ENCODE measurements at places on chromosomes 7 and 10. TPM values are rescaled to one million over a fixed set of nuclear protein-coding genes. Genes with fewer than 3 reads are reported as not detected.

TRPV5 gene
- 0.15 TPM for polyA plus RNA-seq

HABP2 gene
- 0.19 TPM for polyA plus RNA-seq

CALHM1 gene
- 0.04 TPM for polyA plus RNA-seq

GPRIN2 gene
- polyA plus RNA-seq = 0.24 TPM

PLEKHS1 gene
- polyA plus RNA-seq = 0.05 TPM

CFAP70 gene
- polyA plus RNA-seq = 2.3 TPM

BAZ1B gene
- 45.5 TPM for polyA plus RNA-seq

TMEM270 gene
- polyA plus RNA-seq = not detected

CYP3A4 gene
- 0.22 TPM for polyA plus RNA-seq

CLIP2 gene
- 18.5 TPM for polyA plus RNA-seq

ALOX5 gene
- 1.1 TPM for polyA plus RNA-seq

SLC18A3 gene
- polyA plus RNA-seq = not detected

ADAM8 gene
- polyA plus RNA-seq = 2.4 TPM

UCMA gene
- 0.95 TPM for polyA plus RNA-seq

VDAC2 gene
- polyA plus RNA-seq = 339 TPM

HOXA1 gene
- 0.77 TPM for polyA plus RNA-seq

TAS2R4 gene
- polyA plus RNA-seq = 1.3 TPM

GSAP gene
- polyA plus RNA-seq = 5.6 TPM

CUEDC2 gene
- 48.0 TPM for polyA plus RNA-seq

SFXN2 gene
- polyA plus RNA-seq = 6.3 TPM

ECHS1 gene
- polyA plus RNA-seq = 123 TPM

OIT3 gene
- 7.6 TPM for polyA plus RNA-seq

PRKAG2 gene
- 12.3 TPM for polyA plus RNA-seq

AIFM2 gene
- polyA plus RNA-seq = 2.8 TPM

GNGT1 gene
- not detected for polyA plus RNA-seq

HYCC1 gene
- polyA plus RNA-seq = 20.7 TPM

RBM20 gene
- 13.5 TPM for polyA plus RNA-seq

C10orf105 gene
- 0.06 TPM for polyA plus RNA-seq

NOBOX gene
- polyA plus RNA-seq = not detected

LIMK1 gene
- polyA plus RNA-seq = 13.9 TPM

BLNK gene
- polyA plus RNA-seq = 1.8 TPM

TASOR2 gene
- polyA plus RNA-seq = 30.0 TPM

SEC61G gene
- 114 TPM for polyA plus RNA-seq

TMEM196 gene
- polyA plus RNA-seq = not detected

IFIT2 gene
- polyA plus RNA-seq = 5.5 TPM

HOGA1 gene
- polyA plus RNA-seq = 0.90 TPM

TLL2 gene
- polyA plus RNA-seq = 2.1 TPM

PRPF18 gene
- polyA plus RNA-seq = 25.5 TPM

FASTK gene
- 67.0 TPM for polyA plus RNA-seq

OLAH gene
- 0.08 TPM for polyA plus RNA-seq

All from forelimb muscle (tissue), 1 donor.